Calu3 (cell line): ENCODE measurements at places on chromosomes 4 and X.

DNA sequence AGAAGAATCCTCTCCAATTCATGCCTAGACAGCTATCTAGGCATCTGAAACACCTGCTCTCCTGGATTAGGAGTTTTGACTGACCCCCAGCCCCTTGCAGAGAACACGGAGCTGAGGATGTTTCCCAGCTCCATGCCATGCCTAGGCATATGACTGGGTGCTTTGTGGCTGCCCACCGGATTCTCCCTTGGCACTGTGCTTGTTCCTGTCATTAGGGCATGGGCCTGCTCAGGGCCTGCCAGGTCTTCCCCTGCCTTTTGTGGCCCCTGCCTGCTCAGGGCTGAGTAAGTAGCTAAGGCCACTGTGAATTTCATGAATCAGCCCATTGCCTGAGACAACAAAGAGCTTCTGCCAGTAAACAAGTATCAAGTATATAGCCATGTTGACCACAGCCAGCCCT is 867.4 kb downstream of the TECRL start:
- no peak for DNase-seq

- DNase-seq = no peak
Measured at GRCh38 chrX:143082537-143082936, 56.8 kb downstream of the SPANXN4 start.

DNA sequence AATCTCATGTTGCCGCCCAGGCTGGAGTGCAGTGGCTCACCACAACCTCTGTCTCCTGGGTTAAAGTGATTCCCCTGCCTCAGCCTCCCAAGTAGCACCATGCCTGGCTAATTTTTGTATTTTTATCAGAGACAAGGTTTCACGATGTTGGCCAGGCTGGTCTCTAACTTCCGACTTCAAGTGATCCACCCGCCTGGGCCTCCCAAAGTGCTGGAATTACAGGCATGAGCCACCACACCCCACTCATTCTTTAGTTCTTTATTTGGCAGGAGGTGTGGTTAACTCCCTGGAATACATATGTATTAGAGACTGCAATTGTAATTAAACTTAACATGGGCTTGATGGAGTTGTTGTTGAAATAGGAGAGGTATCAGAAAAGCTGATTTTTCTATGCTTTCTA is 1396.9 kb upstream of the IGFBP7 start:
- DNase-seq = no peak

DNA sequence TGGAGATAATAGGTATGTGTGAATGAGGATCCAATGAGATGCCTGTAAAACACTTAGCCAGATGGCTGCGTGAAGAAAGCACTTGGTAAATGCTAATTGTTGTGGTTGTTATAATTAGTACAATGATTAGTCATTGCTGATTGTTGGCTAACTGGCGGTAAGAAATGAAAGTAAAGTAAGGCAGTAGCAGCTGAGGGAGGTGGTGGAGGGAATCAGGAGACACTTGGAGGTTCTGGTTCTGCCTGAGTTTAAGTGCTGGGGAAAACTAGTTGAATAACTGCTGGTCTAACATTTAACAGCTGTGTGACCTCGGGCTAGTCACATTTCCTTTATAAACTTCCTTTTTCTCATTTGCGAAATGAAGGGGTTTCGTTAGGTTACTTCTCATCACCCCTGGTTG is 30.9 kb downstream of the CD38 start:
- no peak for DNase-seq

DNA sequence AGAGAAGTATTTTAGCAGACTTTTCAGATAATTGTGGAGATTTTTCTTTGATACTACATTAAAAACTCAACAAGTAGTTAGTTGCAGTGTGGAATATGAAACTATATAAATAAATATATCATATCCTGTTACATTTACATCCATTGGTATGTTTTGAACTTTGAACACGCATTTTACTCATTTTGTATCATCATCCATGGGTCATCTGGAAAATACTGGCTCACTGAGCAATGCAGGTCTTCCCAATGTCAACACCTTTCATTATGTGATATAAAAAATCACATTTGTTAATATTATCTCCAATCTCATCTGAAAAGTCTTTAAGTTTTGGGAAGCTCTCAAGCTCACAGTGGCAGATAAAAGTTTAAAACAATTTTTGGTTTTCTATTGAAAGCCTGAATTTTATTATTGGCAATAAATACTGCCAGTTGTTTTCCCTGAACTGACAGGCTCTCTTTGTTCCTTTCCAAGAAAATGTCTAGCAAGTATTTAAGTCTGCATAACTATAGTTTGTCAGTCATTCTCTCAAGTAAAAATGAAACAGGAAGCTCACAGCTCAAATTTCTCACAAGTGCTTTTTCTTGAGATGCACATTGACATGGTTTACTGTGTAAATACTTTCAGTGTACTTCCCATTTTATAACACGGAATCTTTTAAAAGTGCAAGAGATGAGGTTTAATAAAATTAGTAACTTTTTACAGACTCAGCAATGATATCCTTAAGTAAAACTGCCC is 183.5 kb upstream of the GPC4 start:
- no peak for DNase-seq

DNA sequence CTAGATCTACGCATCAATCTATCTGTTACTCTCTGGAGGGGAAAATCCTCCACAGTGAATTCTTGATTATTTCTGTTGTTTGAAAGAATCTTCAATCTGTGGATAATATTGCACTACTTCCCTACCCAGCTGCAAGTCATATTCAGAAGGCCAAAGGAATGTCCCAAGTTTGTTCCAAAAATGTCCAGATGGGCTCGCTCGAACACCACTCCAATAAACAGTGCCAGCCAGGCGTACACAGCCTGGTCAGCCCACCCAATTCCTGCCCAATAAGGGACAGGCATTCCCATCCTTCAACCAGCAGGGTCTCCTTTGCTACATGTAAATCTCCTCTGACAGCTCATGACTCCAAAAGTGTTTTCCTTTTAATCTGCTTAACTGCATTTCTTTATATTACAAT is 80.7 kb upstream of the GPM6B start:
- no peak for DNase-seq

GRCh38 chr4:13441506-13441905 is 42.6 kb downstream of the RAB28 start:
- DNase-seq = no peak

DNA sequence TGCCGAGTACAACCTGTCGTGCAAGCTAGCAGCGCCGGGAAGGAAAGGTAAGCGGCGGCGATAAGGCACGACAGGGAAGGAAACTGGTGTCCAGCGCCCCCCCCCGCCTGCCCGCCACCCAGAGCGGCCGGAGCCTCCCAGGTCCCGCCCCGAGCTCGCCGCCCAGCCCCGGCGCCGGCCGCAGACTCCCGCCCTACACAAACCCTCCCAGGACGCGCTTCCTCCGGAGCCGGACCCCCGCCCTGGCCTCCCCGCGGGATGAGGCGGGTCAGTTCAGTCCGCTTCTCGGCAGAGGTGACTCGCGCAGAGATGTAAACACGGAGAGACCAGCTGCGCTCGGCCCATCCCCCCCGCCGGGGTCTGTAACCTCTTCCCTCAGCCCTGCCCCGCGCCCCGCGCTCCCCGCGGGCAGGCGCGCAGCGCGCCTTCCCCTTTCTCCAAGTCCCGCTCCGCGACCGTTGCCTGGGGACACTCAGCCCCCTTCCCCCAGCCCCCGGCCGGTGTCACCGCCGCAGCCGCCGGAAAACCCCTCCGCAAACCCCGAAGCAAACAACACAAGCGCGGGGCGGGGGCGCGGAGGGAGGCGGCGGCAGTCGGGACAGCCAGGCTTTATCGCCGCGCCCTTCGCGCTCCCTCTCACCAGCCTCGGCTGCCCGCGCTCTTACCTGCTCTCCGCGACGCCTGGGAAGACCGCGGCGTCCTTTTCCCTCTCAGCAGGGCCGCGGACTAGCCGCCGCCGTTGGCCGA is 543 bp downstream of the ELF2 start:
- DNase-seq = peak; percentile 80

DNA sequence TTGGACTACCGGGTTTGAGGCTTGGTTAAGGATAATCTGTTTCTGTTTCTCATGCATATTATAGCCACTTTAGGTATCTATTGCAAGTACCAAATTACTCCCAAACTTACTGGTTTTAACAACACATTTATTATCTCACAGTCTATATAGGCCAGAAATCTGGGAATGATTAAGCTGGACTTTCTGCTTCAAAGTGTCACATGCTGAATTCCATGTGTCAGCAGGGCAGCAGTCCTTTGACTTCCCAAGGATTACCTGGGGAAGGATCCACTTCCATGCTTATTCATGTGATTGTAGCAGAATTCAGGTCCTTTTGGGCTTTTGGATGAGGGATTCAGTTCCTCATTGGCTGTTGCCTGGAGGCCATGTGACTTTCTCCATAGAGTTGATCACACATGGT is 349.0 kb upstream of the TRAM1L1 start:
- DNase-seq = no peak

DNA sequence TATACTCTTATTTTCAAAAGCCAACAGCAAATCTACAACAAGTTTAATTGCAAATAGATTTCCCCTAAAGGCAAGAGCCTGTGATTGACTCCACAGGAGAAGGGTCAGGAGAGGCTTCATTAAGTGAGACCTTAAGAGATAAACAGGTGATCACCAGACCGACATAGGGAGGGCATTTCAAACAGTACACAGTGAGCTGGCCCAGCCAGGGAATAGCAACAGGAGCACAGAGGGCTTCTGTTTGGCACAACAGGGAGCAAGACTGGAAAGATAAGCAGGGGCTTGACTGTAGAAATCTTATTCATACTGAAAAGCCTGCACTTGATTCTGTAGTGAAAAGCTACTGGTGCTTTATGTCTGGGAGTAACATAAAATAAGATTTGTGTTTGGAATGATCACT is 3.9 kb downstream of the RUFY3 start:
- DNase-seq = no peak

GRCh38 chr4:138835832-138836533 is 179.6 kb upstream of the NOCT start:
- peak; percentile 9 for DNase-seq

DNA sequence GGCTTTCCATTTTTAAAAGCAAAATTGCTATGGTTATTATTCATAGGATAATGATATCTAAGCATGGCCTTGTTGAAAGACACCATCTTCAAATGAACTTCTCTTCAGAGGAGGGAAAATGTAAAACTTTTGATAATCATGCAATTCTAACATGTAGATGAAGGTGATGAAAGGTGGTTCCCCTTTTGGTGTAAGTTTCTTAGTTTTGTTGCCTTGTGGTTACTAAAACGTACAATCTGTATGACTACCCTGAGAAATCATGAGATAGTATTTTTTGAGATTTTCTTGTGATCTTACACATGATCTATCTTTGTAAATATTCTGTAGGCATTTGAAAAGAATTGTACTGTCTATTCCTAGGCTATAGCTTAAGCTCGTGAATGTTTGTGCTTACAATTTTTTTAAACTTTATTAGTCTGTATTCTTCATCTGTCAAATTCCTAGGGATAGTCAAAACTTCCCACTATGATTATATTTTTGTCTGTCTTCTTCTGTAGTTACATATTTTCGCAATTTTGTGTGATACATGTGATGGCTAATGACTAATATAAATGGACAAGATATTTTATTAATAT is 47.5 kb downstream of the PTPN13 start:
- DNase-seq = no peak

- DNase-seq = no peak
Measured at GRCh38 chr4:153539422-153539821, 73.3 kb downstream of the TMEM131L start.
